ENCODE measurements at places on chromosomes 16 and 17.

GRCh38 chr16:79316004-79316458 is 284.5 kb downstream of the MAF start:
- no peak for DNase-seq

- peak; percentile 55 for DNase-seq
Measured at GRCh38 chr16:60031740-60032139, 1297.6 kb upstream of the GOT2 start.

DNA sequence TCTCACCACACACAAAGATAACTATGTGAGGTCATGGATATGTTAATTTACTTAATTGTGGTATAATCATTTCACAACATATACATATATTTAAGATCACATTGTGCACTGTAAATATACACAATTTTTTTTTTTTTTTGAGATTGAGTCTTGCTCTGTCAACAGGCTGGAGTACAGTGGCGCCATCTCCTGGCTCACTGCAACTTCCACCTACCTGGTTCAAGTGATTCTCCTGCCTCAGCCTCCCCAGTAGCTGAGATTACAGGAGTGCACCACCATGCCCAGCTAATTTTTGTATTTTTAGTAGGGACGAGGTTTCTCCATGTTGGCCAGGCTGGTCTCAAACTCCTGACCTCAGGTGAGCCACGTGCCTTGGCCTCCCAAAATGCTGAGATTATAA is 11.5 kb upstream of the PRSS54 start:
- DNase-seq, result peak; percentile 6

DNA sequence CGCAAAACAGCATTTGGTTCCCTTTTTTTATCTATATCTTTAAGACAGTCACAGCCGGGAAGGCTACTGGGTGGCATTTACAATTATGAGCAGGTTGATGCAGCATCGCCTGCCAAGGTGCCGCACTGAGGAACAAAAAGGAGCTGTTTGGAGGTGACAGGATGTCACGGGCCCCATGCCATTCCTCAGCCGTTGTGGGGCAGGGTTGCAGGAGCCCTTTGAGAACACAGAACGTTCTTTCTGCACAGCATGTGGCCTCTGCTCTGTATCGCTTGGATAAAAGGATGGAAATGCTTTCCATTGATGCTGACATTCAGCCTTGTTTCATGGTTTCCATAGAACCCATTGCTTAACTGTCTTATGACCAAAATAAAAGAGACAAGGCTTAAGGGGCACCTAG is 141.9 kb upstream of the CDH5 start:
- no peak for DNase-seq

DNA sequence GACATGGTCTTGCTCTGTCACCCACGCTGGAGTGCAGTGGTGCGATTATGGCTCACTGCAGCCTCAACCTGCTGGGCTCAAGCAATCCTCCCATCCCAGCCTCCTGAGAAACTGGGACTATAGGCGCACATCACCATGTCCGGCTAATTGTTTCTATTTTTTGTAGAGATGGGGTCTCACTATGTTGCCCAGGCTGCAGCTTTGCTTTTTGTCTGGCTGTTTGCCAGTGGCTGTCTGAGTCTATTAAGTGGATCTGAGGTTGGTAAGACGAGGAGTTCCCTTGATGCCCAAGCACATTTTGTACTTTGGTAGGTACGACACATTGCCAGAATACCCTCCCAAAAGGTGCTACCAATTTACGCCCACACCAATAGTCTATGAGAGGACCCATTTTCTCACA is 5.1 kb downstream of the TBX21 start:
- DNase-seq, result no peak

Measured in astrocyte (in vitro differentiated cells and primary cell).